M059J (cell line): ENCODE measurements at places on chromosomes 4 and X.
A peak's percentile ranks its signal among the peaks of the same experiment; 100 is the strongest.

DNA sequence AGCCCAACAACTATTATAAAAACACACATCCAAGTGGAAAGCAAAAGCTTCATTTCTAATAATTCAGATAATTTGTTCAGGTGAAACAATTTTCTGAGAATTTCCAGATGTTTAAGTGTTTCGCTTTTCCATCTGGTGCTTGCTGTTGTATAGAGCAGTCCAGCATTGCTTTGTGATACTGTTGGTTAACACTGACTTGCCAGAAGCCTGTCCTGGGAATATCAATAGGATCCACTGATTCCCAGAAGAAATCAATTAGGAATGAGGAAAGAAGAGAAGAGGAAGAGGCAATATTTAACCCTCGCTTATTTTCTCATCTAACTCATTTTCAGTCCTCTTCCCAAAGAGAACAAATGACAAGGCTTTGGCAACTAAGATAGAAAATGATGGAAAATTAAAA is 94.9 kb upstream of the DDIT4L start:
- DNase-seq = no peak

GRCh38 chr4:56261027-56261426 is 126.3 kb downstream of the AASDH start:
- no peak for DNase-seq

- DNase-seq = peak; percentile 29
Observed at GRCh38 chr4:7593646-7594412, 159.1 kb upstream of the PSAPL1 start.

GRCh38 chr4:188781655-188782054 is 642.4 kb downstream of the TRIML1 start:
- DNase-seq = peak; percentile 21

- peak; percentile 80 for DNase-seq
Observed at GRCh38 chrX:39729981-39730661, 367.6 kb downstream of the BCOR start.

DNA sequence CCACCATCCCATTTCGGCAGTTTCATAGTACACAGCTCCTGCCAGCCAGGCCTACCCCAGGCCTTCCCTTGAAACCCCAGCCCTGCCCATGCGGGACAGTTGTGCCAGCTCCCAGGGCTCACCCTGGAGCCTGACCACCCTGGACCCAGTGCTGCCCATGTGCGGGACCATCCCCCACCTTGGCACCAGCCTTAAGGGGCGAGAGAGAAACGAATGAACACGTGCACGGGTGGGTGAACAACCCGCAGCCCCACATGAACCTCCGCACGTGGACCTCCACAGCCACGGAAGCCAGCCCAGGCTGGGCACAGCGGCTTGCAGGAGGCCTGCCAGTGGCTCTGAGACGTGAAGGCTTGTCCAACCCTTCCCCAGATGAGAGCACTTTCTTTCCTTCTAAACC is 76.0 kb upstream of the MXD4 start:
- DNase-seq = no peak

- DNase-seq = peak; percentile 3
Observed at GRCh38 chr4:185868983-185869382, 57.0 kb upstream of the SORBS2 start.

DNA sequence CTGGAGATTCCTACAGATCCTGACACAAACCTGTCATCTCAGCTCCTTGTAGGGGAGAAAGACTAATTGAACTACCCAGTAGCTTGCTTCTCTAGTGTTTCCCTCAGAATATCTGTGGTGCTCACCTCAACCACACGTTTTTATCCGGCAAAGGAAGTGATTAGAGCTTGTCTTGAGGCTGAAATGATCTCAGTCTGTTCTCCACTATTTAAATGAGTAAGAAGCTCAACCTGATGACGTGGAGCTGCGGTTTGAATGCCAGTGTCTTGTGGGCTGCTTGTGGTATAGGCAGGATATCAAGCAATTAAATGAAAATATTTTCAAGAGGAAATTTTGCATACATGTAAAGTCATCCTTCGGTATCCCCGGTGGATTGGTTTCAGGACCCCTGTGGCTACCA is 270.2 kb downstream of the TLL1 start:
- peak; percentile 97 for DNase-seq
